ENCODE measurements at places on chromosomes 1 and 21.

DNA sequence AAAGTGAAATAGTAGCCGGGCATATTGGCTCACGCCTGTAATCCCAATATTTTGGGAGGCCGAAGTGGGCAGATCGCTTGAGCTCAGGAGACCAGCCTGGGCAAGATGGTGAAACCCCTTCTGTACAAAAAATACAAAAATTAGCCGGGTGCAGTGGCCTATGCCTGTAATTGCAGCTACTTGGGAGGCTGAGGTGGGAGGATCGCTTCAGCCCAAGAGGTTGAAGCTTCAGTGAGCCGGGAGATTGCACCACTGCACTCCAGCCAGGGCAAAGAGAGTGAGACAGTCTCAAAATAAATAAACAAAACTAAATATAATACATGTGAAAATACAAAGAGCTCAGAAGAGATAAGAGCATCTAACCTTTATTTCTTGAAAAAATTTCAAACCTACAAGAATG, 2.3 kb upstream of the MSTO1 start:
- DNase-seq: peak; percentile 4

GRCh38 chr21:31446226-31446855, 102.3 kb upstream of the TIAM1 start:
- peak; percentile 52 for DNase-seq

GRCh38 chr1:86756062-86756406, 51.7 kb downstream of the SH3GLB1 start:
- no peak for DNase-seq

- DNase-seq: peak; percentile 86
These were observed 4.4 kb upstream of the LGR6 start for GRCh38 chr1:202189001-202189790.

GRCh38 chr1:160799641-160800040, 3.7 kb downstream of the LY9 start:
- no peak for DNase-seq

GRCh38 chr1:208542309-208542708, 298.1 kb upstream of the PLXNA2 start:
- no peak for DNase-seq

- DNase-seq: no peak
These were observed 111.8 kb upstream of the ATP1A1 start for GRCh38 chr1:116261227-116261626.

GRCh38 chr1:174497478-174497877, 49.7 kb downstream of the GPR52 start:
- DNase-seq: no peak

- no peak for DNase-seq
These were observed 24.5 kb upstream of the EPHA2 start for GRCh38 chr1:16180291-16180824.

- no peak for DNase-seq
These were observed 474.5 kb upstream of the BEND5 start for GRCh38 chr1:49251019-49251784.
